ENCODE measurements at places on chromosomes 7 and 10. TPM values are rescaled to one million over a fixed set of nuclear protein-coding genes. Genes with fewer than 3 reads are reported as not detected.
A peak's percentile ranks its signal among the peaks of the same experiment; 100 is the strongest.

DNA sequence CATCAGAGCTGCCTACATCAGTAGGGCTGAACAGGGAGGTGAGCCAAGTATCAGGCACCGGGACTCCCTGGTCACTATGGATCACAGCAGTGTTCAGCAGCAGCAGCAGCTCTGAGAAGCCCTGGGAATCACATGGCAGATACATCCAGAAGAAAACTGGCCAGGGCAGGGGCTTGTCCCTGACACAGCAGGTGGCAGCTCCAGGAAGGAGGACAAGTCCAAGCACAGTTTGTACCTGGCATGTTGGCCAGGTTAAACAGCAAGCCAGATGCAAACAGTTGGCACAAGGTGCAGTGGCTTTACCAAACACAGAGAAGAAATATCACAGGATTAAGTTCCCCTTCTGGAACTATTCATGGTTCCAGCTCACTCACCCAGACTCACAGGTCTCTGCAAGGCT lies 139.4 kb downstream of the KCNMA1 start:
- no peak for DNase-seq

PTN gene
- 3.0 TPM for total RNA-seq

GRCh38 chr7:9981742-9982349 lies 991.8 kb upstream of the PHF14 start:
- no peak for DNase-seq

DNA sequence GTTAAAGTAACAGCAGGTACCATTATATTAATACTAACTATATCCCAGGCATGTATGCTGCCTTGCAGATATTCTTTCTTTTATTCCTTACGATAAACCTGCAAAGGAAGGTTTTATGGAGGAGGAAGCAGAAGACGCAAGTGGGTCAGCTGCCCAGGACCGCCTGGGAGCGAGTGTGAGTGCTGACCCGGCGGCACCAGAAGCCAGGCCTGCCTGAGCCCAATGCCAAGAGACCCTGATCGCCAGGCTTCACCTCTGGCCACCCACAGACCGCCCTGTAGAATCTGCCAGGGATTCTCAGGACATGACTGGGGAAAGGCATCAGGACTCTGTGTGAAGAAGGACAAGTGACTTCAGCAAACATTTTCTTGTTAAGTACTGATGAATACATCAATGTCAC lies 26.3 kb downstream of the PITRM1 start:
- DNase-seq: no peak

GRCh38 chr7:1672851-1673486 lies 2.9 kb downstream of the ELFN1 start:
- DNase-seq: no peak

DNA sequence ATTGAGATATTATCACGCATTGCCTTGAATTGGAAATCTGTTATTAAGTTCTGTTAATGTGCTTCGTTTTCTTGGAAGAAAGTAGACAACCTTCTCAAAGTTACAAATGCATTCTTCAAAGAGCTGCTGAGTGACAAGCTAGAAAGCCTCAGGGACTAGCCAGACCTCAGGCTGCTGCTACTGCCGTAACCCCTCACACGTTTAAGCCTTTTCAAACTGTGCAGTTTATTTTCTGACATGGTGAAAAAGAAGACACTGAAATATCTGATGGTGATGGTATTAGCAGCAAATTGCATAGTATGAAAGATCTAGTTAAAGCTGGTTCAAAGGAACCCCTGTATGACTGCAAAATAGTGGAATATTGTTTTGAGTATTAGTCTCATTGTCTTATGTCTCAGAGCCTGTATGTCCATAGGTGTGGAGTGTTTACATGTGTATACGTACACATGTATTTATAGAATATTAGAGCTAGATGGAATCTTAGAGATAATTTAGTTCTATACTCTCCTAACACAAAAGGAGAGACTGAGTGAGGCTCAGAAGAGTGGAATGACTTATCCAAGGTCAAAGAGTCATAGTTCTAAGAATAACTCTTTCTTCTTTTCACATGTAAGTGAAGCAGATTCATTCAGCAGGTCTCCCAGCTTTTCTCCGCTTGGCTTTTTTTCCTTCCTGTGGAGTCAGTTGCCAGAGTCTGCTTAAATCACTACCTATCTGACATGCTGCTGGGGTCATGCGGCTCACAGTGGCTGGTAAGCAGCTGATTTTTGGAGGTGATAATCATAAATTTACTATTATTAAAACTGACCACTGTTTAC lies 431.9 kb downstream of the PLXDC2 start:
- no peak for DNase-seq

ACBD7 gene
- total RNA-seq: not detected

GRCh38 chr7:87341441-87341840 lies 4.0 kb upstream of the CROT start:
- DNase-seq: no peak

GRCh38 chr10:67261300-67261797 lies 335.5 kb downstream of the LRRTM3 start:
- DNase-seq: no peak

GRCh38 chr7:68125168-68125567 lies 1128.5 kb downstream of the TYW1 start:
- DNase-seq: no peak

DNA sequence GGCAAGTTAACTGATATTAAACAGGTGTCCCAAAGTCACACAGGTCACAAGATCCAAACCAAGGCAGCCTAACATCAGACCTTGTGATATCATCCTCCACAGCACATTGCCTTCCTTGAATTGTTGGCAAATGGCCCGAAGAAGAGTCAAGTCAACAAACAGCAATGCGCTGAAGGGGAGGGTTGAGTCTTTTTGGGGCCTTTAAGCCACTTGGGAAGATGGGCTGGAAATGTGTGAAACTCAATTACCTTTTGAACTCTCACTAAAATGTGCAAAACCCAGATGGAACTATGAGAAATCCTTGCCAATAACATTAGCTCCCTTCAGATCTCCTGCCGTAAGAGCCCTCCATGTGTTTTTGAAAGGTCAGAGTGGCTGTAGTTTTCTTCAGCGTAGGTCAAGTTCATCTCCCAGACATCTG lies 47.9 kb upstream of the STK17A start:
- DNase-seq: no peak

TCAF2 gene
- total RNA-seq: 5.8 TPM

DNA sequence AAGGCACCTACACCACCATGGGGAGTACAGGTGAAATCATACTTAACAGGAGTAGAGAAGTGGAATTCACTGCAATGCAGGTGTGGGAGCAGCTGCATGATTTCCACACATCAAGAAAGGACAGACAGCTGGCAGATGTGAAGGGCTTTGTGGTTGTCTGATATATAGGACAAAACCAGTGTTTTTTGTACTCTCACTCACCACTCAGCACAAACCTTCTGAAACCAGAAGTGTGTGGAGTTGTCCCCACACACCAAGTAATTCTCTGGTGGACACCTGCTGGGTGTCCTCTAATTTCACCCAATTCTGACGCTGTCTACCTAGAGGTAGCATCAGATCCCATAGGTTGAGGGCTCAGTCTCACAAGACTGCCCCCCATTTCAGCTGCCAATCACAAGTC lies 327.7 kb upstream of the KMT2E start:
- DNase-seq: no peak

- no peak for DNase-seq
These were observed 32.0 kb downstream of the WAC start for GRCh38 chr10:28564905-28565304.

DNA sequence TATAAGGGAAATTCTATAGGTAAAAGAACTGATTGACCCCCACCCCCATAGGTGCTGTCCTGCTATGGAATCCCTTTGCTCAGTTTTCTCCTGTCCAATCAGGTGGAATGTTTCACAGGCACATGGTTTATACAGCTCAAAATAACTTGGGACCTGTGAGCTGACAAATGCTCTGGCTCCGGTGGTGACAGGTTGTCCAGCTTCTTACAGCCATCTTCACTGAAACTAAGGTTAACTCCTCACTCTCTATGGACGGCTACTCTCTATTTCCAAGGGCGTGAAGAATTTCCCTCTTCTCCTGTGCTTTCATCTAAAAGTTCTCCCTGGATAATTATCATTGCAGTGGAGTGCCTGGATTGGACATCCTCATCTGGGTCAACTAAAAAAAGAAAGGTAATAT lies at the start of gene MYPN:
MYPN (plus strand) TSS at position 158 of the 400 bp plus-strand sequence. CDS start 11,951 bp downstream, outside the sequence.
- no peak for DNase-seq

GRCh38 chr7:159147687-159148086 lies 3.0 kb upstream of the VIPR2 start:
- DNase-seq: no peak

DNA sequence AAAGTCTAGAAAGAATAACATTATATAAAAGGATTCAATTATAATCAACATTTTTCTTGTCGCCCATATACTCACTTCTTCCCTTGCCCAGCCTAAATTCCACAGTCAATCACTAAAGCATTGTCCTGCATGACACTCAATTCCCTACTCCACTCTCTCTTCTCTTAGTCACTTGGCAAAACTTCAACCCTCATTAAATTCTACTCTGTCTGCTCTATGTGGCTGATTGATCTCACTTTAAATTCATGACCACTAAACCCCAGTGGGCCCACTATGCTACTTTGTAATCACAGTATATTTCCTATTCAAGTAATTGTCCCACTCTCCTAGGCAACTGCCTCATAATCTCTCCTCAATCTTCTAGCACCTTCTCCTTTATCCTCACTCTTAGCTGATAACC lies 54.1 kb downstream of the MTERF1 start:
- no peak for DNase-seq

DNA sequence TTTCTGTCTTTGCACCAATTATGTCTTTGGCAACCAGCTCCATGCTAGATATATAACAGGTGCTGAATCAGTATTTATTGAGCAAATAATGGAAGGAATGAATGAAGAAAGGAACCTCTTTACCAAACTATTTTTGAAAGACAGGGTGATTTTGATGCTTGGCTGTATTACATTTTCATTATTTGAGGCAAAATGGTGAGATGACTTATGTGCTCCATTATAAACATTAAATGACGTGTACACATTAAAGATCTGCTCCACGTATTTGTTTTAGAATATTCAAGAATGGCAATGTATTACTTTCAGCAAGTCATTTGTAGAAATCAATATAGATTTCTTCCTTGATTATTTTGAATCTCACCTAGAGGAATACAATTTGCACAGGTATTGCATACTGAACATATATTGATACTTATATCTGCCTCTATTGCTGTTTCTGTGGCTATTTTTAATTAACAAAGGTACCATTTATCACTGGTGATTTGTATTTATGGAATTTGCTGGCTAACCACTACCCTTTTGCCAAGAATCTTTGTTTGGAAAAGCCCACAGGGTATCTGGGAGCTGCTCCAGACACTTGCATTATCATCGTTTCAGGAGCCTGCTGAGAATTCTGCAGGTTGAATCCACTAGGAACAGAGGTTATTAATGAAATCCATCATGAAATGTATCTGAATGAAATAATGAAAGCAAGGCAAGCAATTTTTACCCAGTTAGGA lies 92.2 kb downstream of the SEMA3C start:
- no peak for DNase-seq

DNA sequence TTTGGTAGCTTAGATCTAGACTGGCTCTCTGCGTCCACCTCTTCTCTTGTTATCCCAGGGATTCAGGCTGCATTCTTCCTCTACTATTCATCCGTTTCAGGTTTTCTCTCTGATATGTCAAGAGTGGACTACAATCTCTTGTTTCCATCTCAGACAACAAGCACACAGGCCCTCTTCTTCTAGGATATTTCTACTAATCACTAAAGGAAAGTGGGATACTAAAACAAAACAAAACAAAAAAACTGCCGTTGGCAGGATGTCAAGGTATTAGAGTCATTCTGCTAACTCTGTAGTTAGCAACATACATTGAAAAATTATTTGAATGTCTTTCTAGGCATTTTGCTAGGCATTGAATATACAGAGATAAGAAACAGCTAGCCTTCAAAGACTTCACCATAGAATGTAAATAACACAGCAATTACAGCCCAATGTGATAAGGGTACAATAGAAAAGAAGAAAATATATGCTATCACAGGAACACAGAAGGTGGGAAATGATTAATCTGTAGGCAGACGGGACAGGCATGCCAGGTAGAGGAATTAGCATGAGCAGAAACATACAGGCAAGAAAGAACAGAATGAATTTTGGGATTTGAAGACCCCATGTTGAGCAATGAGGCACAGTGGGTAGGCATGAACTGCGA lies 210.5 kb downstream of the CSTF2T start:
- no peak for DNase-seq

ARPC1A gene
- total RNA-seq: 215 TPM

MET gene
- total RNA-seq: 31.5 TPM

SPDYE11 gene
- not detected for total RNA-seq

GRCh38 chr10:77500754-77501151 lies 136.9 kb downstream of the KCNMA1 start:
- no peak for DNase-seq

DNA sequence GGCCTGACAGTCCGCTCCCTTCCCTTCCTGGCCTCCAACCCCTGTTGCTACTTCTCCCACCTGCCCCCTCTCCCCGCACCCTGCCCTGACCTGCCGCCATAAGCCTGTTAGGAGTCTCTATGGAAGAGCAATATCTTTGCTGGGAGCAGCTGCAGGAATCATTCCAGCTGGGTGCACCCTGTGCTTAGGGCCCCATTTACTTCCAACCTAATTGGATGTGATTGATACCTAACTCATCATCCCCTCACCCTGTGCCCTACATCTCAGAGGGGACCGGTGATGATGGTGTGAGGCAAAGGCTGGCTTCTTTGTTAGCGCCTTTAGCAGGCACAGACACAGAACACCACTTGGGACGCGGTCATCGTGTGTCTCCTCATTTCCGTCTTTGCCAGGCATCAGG lies 80.0 kb upstream of the FAM180A start:
- DNase-seq: no peak

C10orf67 gene
- not detected for total RNA-seq

GRCh38 chr7:92809760-92810573 lies 26.4 kb downstream of the CDK6 start:
- DNase-seq: peak; percentile 87

DNA sequence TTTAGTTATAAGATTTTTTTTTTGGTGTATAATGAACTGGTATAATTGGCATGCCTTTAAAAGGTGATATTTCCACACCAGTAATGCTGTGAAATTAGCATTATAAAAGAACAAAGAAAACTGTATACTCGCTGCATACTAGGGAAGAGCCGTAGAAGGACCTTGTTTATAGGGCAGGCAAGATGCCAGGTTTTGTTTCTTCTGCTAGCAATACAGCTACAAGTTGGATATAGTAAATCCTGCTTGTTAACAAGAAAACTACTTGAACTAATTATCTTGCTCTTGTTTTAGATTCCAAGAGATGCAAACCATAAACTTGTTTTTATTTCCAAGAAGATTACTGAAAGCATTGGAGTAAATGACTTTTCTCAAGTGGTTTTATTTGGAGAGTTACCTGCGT lies 1.9 kb downstream of the DNAH11 start:
- no peak for DNase-seq

LRMDA gene
- total RNA-seq: 23.1 TPM

FAM13C gene
- 47.9 TPM for total RNA-seq

LIPM gene
- not detected for total RNA-seq

- no peak for DNase-seq
These were observed 28.2 kb downstream of the TAS2R41 start for GRCh38 chr7:143505838-143506237.
